ENCODE measurements at places on chromosomes 1 and 21.

DNA sequence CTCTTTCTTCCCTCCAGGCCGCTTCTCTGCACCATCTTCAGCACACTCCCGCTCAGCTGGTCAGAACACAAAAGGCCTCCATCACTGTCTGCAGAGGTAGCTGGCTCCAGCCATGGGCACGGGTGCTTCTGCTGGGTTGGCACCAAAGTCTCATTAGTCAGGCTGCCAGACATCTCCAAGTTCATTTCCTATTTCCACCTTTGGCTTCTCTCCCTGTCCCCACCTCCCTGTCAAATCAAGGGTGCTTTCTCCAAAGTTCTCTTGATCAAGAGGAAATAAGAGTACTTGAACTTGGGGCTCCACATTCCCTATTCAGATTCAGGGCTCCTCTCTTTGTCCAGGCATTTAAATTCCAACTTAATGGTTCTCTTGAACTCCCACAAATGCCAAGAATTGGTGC lies 33.9 kb upstream of the GRIK3 start:
- no peak for DNase-seq

GRCh38 chr1:114088392-114089299 lies 65.0 kb downstream of the SYT6 start:
- no peak for DNase-seq

- no peak for DNase-seq
Observed at GRCh38 chr1:95974586-95974985, 740.6 kb downstream of the RWDD3 start.

DNA sequence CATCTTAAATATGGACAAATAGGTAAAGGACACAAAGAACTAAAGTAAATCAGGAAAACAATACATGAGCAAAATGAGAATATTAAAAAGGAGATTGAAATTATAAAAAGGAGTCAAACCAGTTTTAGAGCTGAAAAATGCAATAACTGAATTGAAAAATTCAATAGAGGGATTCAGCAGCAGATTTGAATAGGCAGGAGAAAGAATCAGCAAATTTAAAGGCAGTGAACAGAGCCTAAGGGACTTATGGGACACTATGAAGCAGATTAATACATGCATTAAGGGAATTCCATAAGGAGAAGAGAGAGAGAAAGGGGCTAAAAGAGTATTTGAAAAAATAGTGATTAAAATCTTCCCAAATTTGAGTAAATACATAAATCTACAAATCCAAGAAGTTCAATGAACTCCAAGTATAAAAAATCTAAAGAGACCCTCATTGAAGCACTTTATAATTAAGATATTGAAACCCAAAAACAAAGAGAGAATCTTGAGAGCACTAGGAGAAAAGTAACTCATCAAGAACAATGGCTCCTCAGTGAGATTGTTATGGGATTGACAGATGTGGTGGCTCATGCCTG lies 2.9 kb downstream of the CFAP107 start:
- no peak for DNase-seq

Data from cerebellar nuclear complex (tissue), 1 donor.